ENCODE measurements at places on chromosomes 3 and 15.

GRCh38 chr3:114939920-114940319 lies 207.2 kb downstream of the ZBTB20 start:
- no peak for DNase-seq

GRCh38 chr3:25713341-25713985 lies 48.8 kb upstream of the TOP2B start:
- DNase-seq, result no peak

DNA sequence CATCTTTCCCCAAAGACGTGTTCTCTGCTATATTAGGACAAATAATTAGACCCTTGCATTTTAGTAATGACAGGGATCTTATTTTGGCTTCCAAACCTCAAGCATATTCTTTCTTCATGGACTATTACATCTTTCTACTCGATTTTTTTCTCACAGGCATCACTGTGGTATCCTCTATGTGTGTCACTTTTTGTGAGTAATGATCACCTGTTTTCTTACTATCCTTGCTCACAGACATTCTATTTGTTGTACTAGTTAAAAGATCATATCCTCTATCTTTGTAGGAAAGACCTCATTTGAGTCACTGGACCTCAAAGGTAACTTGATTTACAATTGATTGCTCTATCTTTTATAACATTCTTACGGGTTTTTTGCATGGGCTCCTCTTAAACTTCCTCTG lies 6.8 kb downstream of the C3orf80 start:
- DNase-seq, result no peak

DNA sequence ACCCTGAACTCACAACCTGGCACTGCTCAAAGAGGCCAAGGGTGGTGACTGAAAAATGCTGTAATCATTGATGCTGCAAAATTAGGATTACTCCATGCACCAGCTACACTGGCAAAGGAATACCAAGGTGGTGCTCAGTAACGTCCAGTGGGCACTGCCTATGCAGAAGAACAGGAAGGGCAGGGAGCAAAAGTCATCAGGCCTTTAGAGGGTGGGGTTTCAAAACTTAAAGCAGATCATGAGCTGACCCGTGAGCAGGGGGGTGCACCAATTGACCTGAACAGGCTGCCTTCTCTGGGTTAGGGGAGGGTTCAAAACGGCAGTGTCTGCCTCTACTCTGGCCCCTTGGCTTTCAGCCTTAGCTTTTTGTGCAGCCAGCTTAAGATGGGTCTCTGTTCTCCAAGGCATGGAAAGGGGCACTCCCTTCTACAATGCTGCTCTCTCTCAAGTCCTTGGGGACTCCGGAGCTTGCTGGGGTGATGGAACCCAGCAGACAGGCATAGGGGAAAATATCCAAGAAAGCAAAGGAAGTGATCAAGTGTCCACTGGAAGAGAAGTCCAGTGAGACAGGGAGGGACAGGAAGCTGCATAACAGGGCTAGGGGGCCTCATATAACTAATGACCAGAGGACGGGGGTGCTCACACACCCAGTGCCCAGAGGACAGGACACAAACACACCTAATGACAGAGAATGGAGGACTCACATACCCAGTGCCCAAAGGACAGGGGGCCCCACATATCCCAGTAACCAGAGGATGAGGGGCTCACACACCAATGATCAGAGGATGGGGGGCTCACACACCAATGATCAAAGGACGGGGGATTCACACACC lies 11.4 kb downstream of the RAB6B start:
- no peak for DNase-seq

DNA sequence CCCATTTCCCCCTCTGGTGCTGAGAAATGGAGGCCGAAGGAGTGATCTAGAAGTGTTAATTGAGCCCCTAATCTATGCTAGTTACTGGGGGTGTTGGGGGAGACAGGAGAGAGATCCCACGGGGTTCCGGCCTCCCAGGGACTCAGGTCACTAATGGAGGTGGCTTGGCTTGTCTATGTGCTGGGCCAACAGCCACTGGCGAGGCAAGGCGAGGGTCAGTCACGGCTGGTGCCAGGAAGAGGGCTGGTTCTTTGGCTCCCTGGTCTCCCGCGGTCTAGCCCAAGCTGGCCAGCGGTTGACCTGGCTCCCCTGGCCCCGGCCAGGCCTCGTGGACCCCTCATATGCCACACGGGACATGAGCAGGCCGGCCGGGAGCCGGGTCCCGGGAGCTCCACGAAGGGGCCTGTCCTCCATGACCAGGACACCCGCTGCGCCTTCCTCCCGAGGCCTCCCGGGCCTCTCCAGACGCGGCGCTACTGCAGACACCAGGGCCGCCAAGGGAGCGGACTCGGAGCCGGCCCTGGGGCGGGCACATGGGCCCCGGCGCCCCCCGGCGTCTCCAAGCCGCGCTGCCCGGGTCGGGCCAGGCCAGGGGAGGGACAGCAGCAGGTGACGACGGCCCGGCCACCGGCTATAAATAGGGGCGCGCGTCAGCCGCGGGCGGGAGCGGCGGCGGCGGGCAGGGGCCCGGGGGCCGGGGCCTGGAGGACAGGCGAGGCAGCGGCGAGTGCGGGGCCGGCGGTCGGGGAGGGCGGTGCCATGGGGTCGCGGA lies at the start of gene ALPK3:
TSS of gene ALPK3 (plus strand) at position 663 of the 772 bp plus-strand sequence. CDS start at position 760, 97 bp downstream.
- DNase-seq, result no peak

DNA sequence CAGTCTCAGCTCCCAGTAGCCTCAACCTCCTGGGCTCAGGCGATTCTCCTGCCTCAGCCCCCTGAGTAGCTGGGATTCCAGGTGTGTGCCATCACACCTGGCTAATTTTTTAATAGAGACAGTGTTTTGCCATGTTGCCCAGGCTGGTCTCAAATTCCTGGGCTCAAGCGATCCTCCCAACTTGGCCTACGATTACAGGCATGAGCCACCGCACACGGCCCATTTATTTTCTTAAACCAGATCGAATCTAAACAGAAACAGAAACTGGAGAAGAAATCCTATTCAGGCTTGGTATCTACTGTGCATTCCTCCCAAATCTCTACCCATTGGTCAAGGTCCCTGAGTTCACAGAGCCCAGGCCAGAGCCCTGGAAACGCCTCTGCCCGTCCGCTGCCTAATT lies 74.2 kb downstream of the PGPEP1L start:
- DNase-seq, result no peak
